D721Med (cell line): ENCODE measurements at places on chromosomes 7 and 10.
A peak's percentile ranks its signal among the peaks of the same experiment; 100 is the strongest.

GRCh38 chr7:44460325-44460724 lies 30.1 kb downstream of the NUDCD3 start:
- DNase-seq = no peak

GRCh38 chr10:124064676-124065075 lies 28.7 kb downstream of the CHST15 start:
- DNase-seq = no peak

DNA sequence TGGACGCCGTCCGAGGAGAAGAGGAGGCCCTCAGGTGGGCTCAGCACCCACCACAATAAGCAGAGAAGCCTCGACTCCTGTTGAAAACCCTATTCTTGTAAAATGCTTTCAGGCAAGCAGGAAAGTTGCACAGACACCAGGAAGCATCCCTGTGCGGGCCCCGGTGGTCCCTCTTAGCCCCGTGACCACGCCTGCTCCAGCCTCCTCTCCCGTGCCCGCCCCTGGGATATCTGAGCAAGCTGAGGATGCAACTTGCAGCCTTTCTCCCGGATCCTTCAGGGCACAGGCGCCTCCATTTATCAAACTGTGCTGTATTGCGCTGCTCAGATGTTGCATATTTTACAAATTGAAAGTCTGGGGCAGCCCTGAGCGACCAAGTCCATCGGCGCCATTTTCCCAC lies 72.7 kb downstream of the CFAP46 start:
- DNase-seq = no peak

- no peak for DNase-seq
Observed at GRCh38 chr7:138549082-138549481, 89.0 kb downstream of the TRIM24 start.

DNA sequence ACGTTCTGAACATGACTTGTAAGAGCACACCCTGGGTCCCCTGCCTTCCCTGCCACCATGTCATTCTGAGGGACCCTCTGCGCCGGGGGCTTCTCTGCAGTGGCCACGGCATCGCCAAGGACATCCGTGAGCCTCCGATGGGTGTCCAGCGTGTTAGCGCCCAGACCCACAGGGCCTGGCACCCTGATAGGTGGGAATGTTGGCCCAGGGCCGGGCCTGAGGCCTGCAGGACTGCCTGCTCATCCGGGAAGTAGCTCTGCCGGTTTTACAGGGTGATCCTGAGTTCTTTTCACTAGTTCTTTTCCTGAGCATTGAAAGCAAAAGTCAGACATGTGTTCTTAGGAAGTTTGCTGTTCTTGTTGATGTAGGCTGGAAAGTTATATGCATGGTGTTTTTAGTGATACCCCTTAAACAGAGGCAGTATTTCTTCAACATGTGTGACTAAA lies 54.5 kb downstream of the WDR37 start:
- no peak for DNase-seq

DNA sequence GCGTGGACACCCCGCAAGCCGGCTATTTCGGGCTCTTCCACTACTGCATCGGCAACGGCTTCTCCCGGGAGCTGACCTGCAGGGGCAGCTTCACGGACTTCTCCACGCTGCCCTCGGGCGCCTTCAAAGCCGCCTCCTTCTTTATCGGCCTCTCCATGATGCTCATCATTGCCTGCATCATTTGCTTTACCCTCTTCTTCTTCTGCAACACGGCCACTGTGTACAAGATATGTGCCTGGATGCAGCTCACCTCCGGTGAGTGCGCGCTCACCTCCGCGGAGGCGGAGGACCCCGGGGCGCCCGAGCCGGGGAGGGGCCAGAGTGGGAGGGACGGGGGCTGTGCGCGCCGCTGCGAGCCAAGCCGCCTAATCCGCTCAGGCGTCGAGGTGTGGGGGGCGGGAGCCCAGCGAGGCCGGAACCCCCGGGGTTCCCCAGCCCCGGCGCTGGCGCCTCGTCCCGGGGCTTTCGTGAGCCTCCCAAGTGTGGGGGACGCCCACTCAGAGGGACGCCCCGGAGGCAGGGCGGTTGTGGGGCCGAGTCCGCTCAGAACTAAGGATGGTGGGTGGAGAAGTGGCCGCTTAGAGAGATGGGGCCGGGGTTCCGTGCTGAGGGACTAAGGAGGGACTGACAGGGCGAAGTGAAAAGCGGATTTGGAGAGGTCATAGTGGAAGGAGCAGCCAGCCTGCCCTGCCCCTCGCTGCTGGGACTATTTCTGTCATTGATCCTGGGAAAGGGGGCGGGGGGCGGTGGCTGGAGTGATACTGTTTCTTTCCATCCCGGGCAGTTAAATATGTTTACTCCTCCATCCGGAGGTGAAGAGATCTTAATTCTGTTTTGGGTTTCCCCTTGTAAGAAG lies 795 bp downstream of the LHFPL3 start:
- peak; percentile 40 for DNase-seq

- no peak for DNase-seq
Observed at GRCh38 chr7:31410265-31410664, 69.7 kb upstream of the NEUROD6 start.

GRCh38 chr7:28847681-28848080 lies 110.4 kb downstream of the TRIL start:
- DNase-seq = no peak

DNA sequence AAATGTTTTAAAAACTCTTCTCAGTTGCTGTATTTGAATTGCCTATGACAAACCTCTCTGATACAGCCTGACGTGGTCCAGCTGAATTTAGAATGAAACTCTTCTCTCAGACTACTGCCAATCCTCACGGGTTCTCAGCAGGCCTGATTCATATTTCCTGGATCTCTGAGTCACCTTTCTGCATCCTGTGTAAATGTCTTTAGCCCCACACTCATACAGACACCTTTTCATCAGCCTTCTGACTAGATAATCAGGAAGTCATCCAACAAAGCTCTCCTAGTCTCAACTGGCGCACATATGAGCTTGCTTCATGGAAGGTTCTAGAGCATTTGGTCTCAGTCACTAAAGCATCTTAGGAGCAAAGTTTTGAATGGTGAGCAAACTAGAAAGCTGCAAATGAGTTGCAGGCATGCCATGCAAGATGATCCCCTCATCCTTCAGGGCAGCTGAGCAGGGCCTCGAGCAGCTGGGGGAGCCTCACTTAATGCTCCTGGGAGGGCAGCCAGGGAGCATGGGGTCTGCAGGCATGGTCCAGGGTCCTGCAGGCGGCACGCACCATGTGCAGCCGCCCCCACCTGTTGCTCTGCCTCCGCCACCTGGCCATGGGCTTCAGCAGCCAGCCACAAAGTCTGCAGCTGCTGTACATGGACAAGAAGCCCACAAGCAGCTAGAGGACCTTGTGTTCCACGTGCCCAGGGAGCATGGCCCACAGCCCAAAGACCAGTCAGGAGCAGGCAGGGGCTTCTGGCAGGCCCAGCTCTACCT lies 182.8 kb downstream of the ARHGAP12 start:
- no peak for DNase-seq

DNA sequence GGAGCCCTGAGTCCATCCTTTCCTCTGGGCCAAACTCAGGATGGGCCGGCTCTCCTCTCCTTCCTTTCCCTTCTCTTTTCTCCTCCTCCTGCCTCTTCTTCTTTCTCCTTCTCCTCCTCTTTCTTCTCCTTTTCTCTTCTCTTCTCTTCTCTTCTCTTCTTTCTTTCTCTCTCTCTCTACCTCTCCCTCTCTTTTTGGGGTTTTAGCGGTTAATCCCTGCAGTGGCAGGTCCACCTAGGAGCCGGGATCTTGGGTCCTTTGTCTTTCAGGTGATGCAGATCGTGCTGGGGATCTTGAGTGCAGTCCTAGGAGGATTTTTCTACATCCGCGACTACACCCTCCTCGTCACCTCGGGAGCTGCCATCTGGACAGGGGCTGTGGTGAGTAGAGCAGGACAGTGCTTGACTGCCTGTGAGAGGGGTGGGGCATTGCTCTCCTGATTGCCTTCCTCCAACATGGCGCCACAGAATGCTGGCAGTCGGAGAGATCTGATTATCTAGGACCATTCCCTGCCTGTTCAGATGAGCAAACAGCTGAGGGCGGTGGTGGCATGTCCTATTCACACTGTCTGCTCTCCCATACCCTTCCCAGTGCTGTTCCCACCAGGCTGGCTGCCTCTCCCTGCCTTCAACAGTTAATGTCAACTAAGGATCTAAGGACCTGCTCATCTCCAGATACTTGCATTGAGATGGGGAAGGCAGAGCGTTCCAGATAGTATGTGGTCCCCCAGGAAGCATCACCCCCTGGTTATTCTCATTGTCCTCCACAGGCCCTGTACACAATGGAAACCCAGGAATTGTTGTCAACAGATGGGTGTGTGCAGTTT lies 1.6 kb downstream of the TMEM176A start:
- no peak for DNase-seq

- no peak for DNase-seq
Observed at GRCh38 chr10:132624847-132625471, 87.4 kb downstream of the INPP5A start.

DNA sequence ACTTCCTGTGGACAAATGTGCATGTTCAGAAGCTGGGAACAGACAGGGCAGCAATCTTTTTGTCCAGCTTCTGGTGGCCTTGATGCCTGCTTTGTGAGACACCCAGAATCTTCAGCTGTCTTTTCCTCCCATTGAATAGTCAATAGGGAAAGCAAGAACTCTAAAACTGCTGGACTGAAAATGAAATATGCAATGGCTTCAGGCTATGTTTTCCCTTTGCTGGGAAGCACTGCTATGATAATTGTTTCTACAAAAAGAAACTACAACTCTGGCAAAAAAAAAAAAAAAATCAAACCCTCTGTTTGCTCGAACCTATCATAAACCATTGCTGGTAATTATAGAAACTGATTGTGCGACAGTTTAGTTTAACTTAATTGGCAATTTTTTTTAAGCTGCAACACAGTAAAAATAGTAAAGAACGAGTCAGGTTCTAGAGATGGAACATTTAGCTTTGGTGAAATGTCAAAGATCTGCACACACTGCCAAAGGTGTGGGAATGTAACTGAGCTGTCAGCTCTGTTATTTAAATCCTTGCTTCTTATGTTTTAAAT lies 79.1 kb upstream of the NEUROD6 start:
- DNase-seq = no peak

DNA sequence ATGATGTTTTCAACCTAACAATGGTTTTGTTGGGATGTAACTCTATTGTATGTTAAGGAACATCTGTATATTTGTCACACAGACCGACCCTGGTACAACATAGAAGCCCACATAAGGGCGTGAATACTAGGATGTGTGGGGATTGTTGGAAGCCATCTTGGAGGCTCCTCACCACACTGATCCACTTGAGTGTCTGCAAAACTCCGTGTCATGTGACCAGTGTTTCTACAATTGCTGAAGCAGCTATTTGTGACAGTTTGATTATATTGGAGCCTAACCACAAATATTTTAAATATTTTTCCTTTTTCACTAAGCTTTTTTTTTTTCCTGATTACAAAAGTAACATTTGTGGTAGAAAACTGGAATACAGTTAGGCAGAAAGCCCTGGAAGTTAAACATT lies 27.9 kb downstream of the RALA start:
- no peak for DNase-seq

GRCh38 chr10:93300288-93300917 lies 181.7 kb downstream of the MYOF start:
- DNase-seq = no peak

GRCh38 chr10:110323503-110323902 lies 18.8 kb upstream of the SMNDC1 start:
- no peak for DNase-seq

GRCh38 chr7:73555411-73555982 lies 2.0 kb downstream of the BCL7B start:
- DNase-seq = no peak

GRCh38 chr10:119466655-119467054 lies 75.9 kb downstream of the RGS10 start:
- no peak for DNase-seq

DNA sequence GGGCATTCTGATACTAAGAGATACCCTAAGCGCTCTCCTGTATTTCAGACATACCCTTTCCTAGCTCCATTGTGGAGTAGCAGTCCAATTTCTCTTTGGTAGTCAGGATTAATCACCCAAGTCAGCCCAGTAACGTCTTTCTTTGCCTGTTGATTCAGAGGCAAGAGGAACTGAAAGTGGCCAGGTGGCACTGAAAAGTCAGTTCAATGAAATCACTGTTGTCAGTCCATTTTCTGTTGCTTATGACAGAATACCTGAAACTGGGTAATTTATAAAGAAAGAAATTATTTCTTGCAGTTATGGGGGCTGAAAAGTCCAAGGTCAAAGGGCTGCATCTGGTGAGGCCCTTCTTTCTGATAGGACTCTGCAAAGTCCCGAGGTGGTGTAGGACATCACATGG lies 40.2 kb downstream of the ANKRD61 start:
- DNase-seq = no peak

GRCh38 chr7:55235801-55236200 lies 129.3 kb upstream of the LANCL2 start:
- DNase-seq = no peak

DNA sequence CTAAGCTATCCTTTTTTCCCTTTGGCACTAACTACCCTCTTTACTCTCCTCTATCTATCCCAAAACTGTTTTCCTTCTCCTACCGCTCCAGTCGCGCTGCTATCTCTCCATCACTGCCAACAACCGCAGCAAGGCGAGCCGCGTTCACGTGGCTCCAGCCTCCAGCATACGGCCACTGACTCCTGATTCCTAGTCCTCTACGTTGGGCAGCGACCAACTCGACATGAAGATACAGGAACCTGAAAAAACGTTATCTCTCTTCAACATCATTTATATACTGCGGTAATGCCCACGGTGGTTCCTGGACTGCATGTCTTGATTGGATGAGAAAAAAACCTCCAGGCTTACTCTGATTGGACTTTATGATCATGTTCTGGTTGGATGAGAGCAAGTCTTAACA lies 129.5 kb downstream of the ZNF716 start:
- DNase-seq = no peak

DNA sequence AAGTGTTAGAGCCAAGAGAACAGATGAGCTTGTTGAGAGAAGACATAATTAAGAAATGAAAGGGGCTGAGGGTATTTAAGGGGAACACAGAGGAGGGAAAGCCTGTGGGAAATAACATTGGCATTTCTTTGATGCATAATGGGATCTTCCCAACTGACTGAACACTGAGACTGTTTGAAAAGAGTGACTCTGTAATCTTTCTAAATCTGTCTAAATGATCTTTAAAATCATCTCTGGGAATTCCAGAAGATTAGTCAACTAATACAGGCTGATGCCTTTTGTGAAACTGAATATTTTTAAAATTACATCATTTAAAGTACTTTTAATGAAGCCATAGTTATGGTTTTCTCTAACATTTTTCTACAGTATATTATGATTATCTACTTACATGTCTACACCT lies 17.4 kb upstream of the SLC35G1 start:
- no peak for DNase-seq

DNA sequence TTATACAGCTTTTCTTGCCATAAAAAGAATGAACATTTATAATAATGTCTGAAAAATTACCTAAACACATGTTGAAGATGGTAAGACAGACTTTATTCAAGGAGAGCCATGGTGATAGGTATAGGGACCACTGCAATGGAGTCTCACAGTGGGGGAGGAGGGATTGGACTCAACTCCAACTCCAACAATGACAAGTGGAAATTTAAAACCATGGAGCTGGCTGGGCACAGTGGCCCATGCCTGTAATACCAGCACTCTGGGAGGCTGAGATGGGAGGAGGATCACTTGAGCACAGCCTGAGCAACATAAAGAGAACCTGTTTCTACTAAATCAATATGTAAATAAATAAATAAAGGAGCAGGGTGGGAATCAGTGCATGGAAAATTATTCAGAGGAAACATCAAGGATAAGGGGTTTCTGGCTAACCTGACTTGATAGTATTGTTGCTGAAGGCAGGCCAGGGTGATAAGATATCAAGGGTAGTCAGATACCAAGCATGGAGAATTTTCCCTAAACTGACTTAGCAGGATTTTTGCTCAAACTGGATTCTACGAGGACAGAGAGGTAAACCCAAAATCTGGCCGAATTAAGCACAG lies 19.5 kb upstream of the MICU1 start:
- no peak for DNase-seq

- no peak for DNase-seq
Observed at GRCh38 chr7:66901941-66902843, 18.8 kb upstream of the TMEM248 start.
